Activated naive CD4-positive, alpha-beta T cell (primary cell): ENCODE measurements at places on chromosomes 5 and 9.

DNA sequence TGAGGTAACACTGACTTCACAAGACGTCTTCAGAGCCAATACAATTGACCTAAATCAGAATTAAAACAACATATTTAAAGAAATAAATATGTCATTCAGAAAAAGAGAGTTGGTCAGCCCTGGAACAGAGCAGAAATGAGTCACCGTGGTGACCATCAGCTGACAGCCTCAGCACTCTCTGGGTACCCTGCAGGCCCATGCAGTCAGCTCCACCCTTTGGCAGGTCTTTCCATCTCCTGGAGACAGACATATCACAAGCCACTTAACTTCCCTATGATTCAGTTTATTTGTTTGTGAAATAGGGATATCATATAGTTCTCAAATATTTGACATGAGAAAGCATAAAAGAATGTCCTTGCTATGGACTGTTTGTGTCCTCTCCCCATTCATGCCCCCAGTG, 151.6 kb upstream of the MEF2C start:
- no peak for DNase-seq

- no peak for DNase-seq
Measured at GRCh38 chr9:88920645-88921044, 70.6 kb upstream of the S1PR3 start.

DNA sequence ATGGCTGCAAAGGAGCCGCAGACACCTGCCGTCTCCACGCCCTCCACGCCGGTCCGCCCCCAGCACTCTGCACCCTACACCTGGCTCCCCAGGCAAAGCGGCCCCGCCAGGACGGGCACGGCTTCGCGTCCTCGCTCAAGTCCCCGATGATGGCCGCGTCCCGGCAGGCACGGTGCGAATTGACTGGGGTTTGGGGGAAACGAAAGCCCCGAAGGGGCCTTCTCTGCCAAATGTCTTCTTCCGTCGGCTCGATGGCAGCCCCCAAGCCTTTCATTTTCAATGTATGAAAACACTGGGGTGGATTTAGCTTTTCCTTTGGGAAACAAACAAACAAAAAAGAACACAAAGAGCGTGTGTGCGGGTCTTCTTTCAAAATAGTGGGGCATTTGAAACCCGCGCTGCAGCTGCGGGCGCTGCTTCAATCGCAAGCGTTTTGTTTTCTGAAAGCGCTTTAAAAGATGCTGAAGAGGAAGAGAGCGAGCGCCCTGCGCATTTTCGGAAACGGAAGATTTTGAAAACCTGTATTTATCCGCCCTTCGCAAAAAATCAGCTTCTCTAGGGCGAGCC, 160.0 kb downstream of the RMI1 start:
- no peak for DNase-seq

DNA sequence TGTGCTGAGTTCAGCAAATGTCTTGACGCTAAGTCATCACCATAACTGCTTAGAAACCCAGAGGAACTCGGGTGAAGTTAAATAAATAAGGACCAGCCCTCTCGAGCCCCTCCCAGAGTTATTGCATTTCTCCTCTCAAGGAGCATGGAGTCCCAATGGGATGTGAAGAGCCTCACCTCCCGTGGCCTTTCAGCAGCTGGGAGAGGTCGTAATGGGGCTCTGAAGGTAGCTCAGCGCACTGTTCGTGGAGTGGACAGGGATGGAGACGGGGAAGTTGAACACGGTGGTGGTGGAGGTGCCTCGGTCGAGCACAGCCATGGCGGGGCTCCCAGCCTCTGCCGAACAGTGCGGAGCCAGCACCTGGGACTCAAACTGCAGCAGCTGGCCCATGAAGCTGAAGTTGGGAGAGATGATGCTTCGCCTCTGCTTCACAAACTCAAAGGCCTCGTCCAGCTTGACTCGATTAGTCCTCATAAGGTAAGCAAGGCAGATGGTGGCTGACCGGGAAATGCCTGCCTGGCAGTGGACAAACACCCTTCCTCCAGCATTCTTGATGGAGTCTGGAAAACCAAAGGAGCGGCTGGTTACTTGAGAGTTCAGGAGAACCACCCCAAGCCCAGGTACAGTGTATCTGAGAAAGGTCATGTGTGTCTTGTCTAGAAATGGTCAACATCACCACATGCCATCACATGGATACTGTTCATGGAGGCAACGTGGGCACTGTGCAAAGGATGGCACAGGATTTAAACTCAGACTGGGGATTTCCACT, 2.2 kb downstream of the DUSP1 start:
- no peak for DNase-seq

DNA sequence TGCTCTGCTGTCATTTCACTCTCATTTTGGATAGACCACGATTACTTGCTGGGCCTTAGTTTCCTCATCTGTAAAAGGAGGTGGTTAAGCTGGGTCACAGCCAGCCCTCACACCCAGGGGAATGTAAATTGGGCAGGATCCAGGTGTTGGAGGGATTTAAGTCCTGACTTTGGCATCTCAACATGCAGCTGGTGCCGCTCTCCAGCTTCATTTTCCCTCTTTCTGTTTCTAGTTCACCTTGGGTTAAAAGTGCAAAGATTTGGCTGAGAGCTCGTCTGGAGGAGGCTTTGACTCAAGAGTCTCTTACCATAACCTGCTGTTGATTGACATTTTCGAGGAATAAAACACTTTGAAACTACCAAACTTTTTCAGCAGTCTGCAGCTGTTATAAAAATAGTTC, 144.3 kb upstream of the DHFR start:
- no peak for DNase-seq

DNA sequence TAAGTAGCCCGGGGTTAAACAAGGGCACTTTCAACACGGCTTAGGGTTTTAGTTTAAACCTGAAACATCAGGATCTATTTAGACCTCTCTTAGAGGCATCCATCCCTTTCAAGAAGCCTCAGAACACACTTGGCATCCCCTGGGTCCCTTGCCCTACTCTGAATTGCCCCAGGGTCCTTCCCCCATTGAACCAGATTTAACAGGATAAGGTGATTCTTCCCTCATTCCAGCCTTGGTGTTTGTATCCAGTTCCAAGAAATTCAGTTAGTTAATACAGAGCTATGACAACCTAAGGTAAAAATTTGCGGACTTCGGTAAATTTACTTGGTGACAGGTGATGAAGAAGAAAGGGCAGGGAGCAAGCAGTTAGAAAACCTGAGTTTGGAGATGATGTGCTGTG, 35.8 kb upstream of the GLIS3 start:
- no peak for DNase-seq

GRCh38 chr9:4640027-4640426, 22.1 kb upstream of the PLPP6 start:
- DNase-seq = no peak

DNA sequence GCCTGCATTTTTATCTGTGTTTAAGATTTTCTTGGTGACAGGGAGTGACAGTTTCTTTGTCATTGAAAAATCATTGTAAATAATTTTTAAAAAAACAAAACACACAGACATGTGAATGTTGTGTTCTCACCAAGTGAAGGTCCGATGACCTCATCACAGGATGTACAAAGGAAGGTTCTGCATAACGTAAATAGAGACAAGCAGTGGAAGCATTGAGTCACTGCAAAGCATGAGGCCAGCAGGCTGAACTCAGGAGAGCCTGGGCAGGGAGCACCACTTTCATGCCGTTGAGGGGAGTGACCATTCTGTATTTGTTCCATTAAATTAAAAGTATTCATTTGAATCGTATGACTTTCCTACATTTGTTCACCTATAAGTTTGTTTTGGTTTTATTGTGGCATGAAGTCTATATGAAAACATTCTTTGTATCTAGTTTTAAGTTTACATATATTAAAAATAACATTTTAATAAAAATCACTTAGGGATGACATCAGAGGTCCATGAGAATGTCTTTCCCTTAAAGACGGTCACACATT, 70.4 kb upstream of the TLE1 start:
- no peak for DNase-seq

- no peak for DNase-seq
Measured at GRCh38 chr9:98339987-98340800, 84.7 kb upstream of the TBC1D2 start.
